ENCODE measurements at places on chromosomes 4 and X.

- no peak for DNase-seq
Measured at GRCh38 chr4:13309751-13310150, 174.4 kb downstream of the RAB28 start.

DNA sequence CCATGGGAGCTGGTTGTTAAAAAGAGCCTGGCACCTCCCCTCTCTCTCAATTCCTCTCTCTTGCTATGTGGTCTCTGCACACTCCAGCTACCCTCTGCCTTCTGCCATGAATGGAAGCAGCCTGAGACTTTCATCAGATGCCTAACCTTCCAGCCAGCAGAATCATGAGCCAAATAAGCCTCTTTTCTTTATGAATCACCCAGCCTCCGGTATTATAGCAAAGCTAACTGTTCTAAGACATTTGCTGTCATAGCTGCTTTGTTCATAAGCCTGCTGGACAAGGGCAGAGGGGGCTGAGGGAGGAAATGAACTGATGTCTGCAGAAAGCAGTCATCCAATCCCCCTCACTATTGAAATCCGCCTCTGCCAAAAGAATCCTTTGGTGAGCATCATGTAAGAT is 196.7 kb downstream of the ZNF330 start:
- DNase-seq: no peak

DNA sequence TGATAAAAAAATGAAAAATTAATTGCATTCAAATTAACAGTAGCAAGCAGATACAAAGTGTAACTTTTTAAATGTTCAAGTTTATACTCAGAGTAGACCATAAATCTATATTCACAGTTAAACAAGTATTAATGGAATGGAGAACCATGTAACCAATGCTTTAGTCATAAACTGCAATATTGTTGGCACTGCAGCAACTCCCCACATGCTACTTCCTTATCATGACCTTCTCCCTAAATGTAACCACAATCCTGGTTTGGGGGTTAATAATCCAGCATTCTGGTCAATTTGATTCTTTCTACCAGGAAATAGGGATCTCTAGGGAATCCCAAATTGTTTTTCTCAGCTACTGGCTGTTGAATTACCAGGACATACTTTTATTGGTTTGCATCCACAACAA is 223.9 kb upstream of the DCAF8L1 start:
- no peak for DNase-seq

DNA sequence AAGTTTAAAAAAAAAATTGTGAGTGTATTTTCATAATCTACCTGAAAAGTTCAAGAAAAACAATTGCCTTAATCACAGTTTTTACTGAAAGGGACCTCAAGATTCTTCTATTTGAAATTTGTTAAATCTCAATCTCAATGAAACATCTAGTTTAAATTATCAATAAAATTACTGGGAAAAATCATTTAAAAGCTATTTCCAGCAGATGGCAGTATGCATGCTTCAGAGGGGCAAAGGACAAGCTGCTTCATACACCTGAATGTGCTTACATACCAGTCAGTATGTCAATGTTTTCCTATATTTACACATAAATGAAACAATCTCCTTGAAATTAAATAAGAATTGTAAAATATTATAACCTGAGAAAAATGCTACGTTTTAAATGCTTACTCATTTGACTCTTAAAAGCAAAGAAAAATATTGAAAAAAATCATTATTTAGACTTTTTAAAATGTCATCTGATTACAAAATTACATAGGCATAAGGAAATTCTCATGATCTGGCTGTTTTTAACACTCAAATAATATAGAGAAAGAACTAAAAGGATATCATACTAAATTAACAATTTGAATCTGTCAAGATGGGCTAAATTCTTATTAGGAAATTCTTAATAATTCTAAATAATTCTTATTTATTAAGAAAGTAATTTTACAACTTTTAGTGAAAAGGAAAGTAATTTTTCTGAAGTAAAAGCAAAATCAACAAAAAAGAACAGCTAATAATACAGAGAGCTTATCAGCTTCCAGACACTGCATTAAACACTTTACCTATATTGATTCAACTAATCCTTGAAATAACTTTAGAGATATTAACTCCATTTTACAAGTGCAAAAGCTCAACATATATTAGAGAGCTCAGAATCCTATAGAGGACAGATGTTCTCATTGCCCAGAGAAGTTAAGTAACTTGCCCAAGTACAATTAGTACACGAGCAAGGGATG is 242.1 kb downstream of the ADAMTS3 start:
- no peak for DNase-seq

DNA sequence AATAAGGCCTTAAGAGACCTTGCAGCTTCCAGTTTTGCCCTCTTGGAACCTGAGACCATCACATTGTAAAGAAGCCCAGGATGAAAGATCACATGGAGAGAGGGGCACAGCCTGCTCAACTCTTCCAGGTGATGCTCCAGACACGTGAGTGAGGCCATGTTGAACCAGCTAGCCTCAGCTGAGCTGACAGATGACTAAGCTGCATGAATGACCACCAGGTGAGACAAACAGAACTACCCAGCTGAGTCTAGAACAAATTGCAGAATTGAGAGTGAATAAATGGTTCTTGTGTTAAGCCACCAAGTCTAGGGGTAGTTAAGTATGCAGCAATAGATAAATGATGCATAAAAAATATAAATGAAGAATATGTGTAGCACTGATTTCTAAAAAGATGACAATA is 16.8 kb upstream of the GPR82 start:
- no peak for DNase-seq

DNA sequence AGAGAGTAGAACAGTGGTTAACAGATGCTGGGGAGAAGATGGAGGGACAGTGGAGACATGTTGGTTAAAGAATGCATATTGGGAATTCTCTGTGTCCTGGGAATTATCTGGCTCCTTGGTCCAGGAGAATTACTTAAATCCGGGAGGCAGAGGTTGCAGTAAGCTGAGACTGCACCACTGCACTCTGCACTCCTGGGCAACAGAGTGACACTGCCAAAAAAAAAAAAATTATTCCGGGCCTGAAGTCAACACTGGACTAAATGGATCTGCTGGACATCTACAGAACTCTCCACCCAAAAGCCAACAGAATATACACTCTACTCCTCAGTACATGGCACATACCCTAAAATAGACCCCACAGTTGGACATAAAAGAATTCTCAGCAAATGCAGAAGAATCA is 400.0 kb upstream of the CXorf51B start:
- DNase-seq: no peak

DNA sequence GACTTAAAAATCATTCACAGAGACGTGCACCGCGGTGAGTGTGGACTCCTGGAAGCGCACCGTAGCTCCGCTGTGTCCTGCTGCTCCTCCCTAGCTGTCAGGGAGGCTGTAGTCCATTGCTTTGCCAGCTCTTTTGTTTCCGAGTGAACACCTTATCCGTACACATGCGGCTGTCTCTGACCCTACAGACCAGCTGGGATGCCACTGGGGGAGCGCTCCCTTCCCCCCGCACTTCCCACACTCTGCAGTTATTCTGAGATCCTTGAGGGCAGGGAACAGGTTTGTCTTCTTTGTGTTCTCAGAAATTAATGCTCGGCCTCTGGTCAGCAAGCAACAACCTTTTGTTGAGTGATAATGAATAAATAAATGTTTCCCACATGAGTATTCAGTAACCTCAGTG is 33.7 kb upstream of the MSANTD1 start:
- no peak for DNase-seq

DNA sequence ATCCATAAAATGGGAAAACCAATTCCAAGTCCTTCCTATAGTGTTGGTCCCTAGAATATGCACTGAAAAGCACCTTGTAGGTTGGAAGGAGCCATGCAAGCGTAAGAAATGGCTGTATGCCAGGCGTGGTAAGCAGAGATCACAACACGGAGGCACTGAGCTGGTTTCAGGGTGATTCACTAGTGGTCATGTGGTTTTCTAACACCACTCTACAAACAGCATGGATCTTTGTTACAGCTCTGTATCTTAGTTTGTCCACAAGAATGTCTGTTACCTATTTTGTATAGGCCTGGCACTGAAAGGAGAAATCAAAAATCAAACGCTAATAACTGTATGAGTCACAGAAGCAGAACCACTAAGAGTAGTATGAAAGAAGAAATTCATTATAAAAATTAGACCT is 71.9 kb downstream of the MAGEB17 start:
- no peak for DNase-seq

GRCh38 chr4:19346636-19347035 is 905.1 kb upstream of the SLIT2 start:
- DNase-seq: no peak

- DNase-seq: peak; percentile 77
Measured at GRCh38 chr4:37890801-37891259, at the start of gene TBC1D1. TSS of gene TBC1D1 (plus strand) at chr4:37891084. CDS start at chr4:37902096, 11,012 bp downstream.

DNA sequence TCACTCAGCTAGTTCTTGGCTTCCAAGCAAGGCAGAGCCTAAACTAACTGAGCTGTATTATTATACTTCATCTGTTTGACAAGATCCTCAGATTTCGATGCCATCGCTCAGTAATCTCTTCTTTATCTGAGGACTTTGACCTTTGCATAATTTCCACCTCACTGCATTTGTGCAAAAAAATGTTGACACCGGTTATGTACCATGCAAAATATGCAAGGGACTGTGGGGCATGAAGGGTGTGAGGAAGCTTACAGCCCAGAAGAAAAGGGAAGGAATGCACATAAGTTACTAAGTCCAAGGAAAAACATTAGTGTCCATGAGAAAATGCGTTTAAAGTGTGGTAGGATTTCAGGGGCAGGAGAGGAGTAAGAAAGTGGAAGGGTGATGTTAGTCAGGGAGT is 295.4 kb downstream of the PACRGL start:
- DNase-seq: no peak

DNA sequence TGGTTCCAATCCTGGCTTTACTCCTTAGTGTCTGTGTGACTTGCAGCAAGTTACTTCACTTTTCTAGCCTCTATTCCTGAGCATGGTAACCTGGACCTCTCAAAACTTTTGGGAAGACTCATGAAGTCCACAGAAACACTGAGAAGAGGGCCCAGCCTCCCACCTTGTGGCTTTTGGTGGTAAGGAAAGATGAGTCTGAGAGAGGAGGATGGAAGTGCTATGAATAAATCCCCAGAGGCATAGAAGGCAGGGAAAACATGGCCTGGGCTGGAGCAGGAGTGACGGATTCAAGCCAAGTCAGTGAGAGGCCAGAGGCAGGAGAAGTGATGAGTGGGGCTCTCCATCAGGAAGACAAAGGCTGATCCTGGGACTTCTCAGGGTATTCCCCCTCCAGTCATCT is 10.9 kb upstream of the MAGEA4 start:
- DNase-seq: no peak

GRCh38 chr4:665751-666435 is 8.2 kb downstream of the ATP5ME start:
- no peak for DNase-seq

GRCh38 chrX:107454302-107454701 is 4.8 kb downstream of the FRMPD3 start:
- DNase-seq: no peak

DNA sequence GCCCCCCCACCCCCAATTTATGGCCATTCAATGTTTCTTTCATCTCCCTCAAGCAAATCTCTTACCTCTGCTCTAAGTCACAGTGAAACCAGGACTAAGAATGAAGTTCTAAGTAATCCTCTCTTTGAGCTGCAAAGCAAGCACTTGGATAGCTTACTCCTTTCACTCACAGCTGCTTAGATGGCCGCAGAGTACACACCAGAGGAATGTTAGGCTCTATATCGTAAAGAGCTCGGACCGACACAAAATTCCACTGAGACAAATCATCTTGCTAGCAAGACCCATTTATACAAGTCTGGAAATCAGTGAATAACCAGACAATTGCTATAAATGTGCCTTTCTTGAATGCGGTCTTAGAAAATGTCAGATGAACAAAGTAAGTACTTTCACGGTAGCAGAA is 135.0 kb downstream of the IDS start:
- DNase-seq: no peak

GRCh38 chr4:142243255-142243654 is 602.8 kb downstream of the INPP4B start:
- DNase-seq: no peak

DNA sequence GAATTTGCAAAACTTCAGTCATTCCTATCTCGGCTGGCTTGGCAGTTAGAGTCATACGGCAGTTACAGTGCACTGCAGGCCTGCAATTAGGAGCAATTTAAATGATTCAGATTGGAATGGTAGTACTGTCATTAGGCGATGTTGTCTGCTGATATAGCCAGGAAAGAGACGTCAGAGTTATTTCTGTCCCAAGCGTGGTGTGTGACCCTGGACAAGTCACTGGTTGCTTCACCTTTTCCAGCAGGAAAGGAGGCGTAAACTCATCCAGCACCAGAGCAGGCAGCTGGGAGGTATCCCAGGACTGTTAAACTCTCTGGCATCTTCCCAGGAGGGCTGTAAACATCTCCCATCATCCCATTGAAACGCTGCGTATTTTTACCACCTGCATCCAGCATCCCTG is 836 bp upstream of the LNX1 start:
- no peak for DNase-seq

- no peak for DNase-seq
Measured at GRCh38 chrX:65602221-65602560, 65.3 kb upstream of the MSN start.

- no peak for DNase-seq
Measured at GRCh38 chrX:10062352-10062751, 94.4 kb upstream of the CLCN4 start.

DNA sequence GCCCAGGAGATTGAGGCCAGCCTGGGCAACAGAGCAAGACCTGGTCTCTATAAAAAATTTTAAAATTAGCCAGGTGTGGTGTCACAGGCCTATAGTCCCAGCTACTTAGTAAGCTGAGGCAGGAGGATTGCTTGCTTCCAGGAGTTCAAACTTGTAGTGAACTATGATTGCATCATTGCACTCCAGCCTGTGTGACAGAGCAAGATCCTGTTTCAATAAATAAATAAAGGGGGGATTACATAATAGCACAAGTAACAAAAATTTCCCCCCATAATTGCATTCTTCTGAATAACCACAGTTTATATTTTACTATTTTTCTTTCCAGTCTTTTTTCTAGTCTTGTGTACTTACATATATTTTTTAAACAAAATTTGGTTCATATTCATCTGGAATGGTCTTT is 135.6 kb downstream of the CHIC2 start:
- DNase-seq: no peak

DNA sequence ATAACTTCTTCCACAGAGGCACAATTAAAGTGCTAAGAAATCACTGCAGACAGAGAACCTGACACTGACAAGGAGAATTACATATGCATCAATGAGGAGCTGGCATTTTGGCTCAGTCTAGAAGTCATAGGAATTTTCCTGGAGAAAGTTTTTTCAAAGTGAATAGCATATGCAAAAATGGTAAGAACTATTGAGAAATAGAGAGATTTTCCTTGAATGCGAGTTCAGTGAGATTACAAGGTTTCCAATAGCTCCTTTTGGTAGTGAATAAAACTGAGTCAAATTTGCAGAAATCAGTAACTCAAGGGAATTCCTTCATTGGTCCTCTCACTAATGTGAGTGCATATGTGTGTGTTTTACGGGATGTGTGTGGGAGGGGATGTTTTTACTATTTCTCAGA is 557.5 kb downstream of the PPARGC1A start:
- DNase-seq: no peak

DNA sequence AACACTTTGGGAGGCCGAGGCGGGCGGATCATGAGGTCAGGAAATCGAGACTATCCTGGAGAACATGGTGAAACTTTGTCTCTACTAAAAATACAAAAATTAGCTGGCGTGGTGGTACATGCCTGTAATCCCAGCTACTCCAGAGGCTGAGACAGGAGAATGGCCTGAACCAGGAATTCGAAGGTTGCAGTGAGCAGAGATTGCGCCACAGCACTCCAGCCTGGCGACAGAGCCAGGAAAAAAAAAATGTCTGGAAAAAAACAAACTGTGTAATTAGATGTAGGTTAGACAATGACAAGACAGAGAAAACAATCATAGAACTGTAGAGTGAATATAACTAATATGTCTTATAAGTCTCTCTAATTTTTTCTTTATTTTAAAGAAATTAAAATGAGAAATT is 1002.5 kb upstream of the LCORL start:
- no peak for DNase-seq

- no peak for DNase-seq
Measured at GRCh38 chr4:175874306-175874705, 62.2 kb upstream of the GPM6A start.
